ENCODE measurements at places on chromosomes 3 and 15. TPM values are rescaled to one million over a fixed set of nuclear protein-coding genes. Genes with fewer than 3 reads are reported as not detected.

DNA sequence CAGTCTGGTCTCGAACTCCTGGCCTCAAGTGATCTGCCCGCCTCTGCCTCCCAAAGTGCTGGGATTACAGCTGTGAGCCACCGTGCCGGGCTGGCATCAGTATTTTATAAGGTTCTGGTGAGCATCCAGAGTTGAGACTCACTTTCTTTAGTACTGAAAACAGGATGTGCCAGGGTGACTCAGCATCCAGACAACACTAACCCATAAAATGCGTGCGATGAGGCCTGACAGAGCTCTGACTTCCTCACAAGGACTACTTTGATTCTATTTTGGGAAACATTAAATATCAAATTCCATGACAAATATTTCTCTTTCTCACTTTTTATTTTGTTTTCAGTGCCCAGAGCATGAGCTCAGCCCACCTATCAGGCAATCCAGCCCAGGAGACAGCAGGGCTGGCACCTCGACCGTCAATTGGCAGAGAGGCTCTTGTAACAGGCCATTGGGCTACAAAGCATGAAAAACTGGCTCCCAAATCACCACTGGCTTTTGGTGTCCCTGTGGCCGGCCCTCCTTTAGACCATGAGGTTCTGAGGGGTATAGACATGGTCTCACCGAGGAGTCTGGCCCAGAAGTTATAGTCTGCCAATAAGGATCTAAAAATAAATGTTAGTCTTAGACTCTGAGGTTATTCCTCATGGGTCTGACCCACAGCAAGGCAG, 75.0 kb downstream of the FEM1B start:
- peak; percentile 81 for DNase-seq

GRCh38 chr3:73866846-73867245, 242.1 kb upstream of the PDZRN3 start:
- DNase-seq, result no peak

DNA sequence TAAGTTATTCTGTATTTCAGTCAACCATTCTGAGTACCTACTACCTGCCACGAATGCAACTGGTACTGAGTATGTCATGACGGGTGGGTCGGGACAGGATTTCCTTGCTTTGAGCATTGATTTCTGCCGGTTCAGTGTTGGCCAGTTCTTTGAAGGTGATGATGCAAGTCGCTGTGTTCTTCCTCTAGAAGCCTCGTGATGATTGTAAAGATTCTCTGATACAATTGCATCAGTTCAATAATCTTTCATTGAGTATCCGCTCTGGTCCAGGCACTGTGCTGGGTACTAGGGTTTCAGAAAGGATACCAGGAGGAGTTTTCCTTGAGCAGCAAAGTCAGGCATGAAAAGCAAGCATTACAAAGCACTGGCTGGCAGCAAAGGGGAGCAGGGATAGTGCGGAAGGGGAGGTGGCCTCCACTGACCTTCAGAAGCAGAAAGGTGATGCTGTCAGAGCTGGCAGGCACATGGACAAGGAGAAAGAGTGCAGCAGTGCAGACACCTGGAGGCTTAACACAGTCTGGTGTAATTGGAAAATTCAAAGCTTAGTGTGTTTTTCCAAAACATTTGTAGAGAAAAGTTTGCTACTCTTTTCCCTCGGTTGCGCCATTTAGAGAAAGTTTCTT, 100.1 kb downstream of the RPL39L start:
- no peak for DNase-seq

- no peak for DNase-seq
Measured at GRCh38 chr15:77839970-77840905, 207.5 kb upstream of the LINGO1 start.

- DNase-seq, result no peak
Measured at GRCh38 chr15:76335307-76336253, 993 bp upstream of the ISL2 start.

DNA sequence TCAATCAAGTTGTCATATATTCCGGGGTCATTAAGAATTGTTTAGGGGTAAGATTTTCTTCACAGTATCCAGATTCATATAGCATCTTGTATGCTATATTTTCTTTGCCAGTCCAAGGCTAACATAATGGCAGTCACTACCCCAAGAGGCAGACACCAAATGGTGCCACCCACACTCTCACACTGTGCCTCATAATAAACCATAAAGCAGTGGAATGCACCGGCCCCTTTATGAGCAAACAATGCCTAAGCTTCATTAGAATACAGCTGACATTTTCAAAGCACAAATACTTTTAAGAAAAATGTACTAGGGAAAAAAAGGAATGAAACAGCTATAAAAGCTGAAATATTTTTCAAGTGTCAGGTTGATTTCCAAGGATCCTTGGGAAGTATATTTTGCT, 121.6 kb downstream of the TFDP2 start:
- no peak for DNase-seq

GRCh38 chr3:4629095-4630007, 136.2 kb downstream of the ITPR1 start:
- DNase-seq, result no peak

The MAP6D1 gene
- not detected for total RNA-seq

The CAPN7 gene
- total RNA-seq, result 38.6 TPM

The BCHE gene
- not detected for total RNA-seq

The ALDH1A2 gene
- total RNA-seq, result 9.3 TPM

Data from ascending aorta (tissue), 2 donors.